ENCODE measurements at places on chromosomes 13 and 19.

DNA sequence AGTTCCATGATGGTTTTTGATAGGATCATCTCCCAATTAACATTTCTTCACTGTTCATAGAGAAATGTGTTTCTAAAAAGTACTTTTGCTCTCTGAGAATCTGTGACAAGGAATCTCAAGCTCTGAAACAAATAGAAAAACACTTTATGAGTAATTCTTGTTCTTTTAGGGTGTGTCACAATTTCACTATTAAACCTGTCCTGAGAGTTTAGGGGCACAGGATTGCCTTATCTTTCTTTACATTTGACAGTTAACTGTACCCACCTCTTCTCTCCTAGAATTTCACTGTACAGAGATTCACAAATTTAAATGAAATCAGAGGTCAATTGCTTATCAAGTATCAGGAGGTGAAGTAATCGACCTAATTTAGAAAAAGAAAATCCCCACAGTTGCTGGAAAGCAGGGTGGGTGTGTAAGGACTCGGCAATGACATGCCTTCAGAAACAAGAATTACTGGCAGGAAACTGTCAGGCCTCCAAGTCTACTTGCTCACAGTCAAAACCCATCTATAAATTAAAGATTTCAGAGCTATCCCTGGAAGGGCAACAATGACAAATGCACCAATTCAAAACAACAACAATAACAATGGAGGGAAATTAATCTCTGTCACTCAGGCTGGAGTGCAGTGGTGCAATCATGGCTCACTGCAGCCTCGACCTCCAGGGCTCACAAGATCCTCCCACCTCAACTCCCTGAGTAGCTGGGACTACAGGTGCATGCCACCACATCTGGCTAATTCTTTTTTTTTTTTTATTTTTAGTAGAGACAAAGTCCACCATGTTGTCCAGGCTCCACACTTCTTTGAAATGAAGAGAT lies 250.2 kb downstream of the ABCC4 start:
- no peak for DNase-seq

DNA sequence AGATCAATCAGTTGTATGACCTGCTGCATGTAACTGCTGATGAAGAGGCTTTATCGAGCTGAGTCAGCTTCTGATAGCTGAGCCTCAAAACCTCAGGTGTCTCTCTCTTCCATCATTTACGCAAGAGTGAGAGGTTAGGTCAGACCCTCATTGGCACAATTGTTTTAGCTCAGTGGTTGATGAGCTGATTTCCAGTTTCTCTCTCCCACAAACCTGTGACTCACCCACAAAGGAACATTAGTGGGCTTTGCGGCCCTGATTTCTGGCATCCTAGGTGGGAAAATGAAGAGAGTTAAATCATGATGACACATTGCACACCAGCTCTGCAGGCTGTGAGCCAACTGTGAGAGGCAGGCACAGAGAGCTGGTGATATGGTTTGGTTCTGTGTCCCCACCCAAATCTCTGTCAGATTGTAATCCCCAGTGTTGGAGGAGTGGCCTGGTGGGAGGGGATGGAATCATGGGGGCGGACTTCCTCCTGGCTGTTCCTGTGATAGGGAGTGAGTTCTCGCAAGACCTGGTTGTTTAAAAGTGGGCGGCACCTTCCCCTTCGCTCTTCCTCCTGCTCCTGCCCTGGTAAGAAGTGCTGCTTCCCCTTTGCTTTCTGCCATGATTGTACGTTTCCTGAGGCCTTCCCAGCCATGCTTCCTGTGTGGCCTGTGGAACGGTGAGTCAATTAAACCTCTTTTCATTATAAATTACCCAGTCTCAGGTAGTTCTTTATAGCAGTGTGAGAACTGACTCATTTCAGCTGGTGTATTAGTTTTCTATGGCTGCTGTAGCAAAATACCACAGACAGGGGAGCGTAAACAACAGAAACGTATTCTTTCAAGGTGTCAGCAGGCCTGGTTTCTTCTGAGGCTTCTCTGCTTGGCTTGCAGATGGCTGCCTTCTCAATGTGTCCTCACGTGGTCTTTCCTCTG lies 33.5 kb upstream of the TMTC4 start:
- no peak for DNase-seq

GRCh38 chr13:33710924-33711323 lies 107.0 kb upstream of the RFC3 start:
- DNase-seq, result no peak

- no peak for DNase-seq
These were observed 382.3 kb downstream of the DLEU7 start for GRCh38 chr13:50461189-50461588.

DNA sequence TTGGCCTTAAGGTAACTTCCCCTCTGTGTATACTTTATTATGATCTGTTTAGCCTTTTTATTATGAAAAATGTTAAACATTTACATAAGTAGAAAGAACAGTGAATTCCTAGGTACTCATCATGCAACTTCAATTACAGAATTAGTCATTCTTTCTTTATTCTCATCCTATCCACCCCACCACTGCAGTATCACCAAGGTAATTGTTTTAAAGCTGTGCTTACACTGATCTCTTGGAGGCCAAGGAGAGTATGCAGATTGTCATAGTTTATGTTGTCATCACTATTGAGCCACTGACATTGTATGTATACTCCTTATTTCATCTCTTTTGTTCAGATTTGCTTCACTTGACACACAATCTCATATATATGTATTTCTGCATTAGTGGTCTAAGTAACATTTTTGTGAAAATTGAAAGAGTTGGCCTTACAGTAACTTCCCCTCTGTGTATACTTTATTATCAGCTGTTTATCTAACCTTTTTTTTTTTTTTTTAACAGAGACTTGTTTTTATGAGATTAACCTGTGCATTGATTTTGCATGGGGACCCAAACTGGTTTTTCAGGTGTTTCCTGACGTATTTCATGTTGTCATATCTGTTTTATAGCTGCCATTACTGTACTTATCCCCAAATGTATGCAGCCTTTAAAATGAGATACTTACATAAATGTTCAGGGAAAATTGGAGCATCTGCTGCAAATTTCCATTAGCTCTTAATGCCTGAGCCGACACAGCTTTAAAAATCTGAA lies 4.5 kb downstream of the ZNF507 start:
- DNase-seq, result no peak

DNA sequence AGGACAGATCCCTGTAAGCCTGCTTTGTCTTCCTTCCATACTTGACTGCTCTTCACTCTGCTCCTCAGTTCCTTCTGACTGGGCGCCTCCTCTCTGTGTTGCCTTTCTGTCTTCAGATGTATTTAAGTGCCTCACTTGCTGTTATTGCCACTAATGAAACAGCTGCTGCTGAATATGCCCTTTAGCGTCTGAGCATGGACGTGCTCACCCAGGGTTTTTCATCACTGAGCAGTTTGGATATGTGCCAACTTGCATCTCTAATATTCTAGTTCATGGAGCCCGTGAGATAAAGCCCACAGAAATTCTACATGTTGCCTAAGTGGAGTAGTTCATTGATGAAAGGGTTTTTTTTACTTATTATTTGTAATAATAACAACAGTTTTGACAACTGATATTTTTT lies 198.2 kb downstream of the MYO16 start:
- DNase-seq, result no peak

- peak; percentile 63 for DNase-seq
These were observed 6.7 kb upstream of the ZNF761 start for GRCh38 chr19:53424968-53425597.

GRCh38 chr19:48702701-48703100 lies 6.9 kb downstream of the FUT2 start:
- DNase-seq, result no peak

- no peak for DNase-seq
These were observed 51.5 kb downstream of the BICRA start for GRCh38 chr19:47660435-47660832.

GRCh38 chr13:44237881-44238421 lies 135.7 kb upstream of the SERP2 start:
- peak; percentile 78 for DNase-seq

DNA sequence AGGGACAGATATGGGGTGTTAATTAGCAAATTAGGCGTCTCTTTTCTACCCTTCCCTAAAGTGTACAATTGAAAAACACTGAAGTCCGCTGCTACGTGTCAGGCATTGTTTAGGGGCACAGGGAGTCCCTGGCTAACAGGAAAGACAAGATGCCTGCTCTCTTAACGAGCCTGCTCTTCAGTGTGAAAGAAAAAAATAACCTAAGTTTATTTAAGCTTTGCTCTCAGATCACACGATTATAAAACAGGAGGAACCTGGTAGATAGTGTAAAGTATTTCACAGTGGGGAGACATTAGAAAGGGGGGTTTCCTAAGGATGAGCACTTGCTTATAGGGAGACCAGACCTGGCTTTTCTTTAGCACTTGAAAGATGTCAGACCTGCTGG lies 38.7 kb downstream of the IGFL2 start:
- no peak for DNase-seq

- DNase-seq, result no peak
These were observed 31.8 kb upstream of the SEMA6B start for GRCh38 chr19:4591320-4591719.

GRCh38 chr13:22017226-22017625 lies 346.4 kb downstream of the FGF9 start:
- DNase-seq, result no peak

GRCh38 chr19:50750010-50750409 lies 20.3 kb upstream of the GPR32 start:
- no peak for DNase-seq

- DNase-seq, result peak; percentile 13
These were observed 14.6 kb downstream of the PROSER1 start for GRCh38 chr13:39023316-39023715.

- no peak for DNase-seq
These were observed 15.0 kb upstream of the ZSCAN4 start for GRCh38 chr19:57653689-57654088.

- no peak for DNase-seq
These were observed 57.0 kb downstream of the ERCC5 start for GRCh38 chr13:102902789-102903347.

- DNase-seq, result peak; percentile 93
These were observed at the start of gene ACTN4 for GRCh38 chr19:38647368-38647965. ACTN4 (plus strand) TSS chr19:38647649; CDS start chr19:38647746, 97 bp downstream.

DNA sequence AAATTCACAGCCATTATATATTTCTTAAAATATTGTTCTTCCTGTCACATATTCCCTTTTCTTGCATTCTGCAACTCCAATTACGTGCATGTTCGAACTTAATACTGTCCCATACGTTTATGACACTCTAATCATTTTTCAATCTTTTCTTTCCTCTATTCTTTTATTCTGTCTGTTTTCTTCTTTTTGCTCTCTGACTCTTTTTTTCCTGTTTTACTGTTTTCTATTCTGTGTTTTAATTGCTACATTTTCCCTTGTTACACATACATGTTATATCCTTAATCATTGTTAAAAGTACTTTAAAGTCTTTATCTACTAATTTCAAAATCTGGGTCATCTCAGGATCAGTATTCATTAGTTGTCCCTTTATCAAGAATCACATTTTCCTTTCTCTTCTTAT lies 1149.1 kb upstream of the PCDH20 start:
- no peak for DNase-seq

DNA sequence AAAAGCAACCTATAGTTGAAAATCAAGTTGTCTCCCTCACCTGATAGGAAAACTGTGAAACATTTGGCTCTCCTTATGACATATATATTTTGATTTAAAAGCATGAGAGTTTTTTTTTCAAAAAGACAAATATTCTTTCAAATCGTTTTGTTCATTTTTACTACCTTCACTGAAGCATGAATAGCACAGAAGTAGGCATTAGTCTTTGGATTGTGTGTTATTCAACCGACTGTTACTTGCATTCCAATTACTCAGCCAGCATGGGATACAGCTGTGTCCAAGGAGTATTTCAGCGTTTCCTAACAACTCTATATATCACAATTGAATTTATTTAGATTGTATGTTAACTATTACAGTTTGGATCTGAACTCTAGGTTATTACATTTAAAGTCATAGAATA lies 135.2 kb downstream of the PCDH9 start:
- DNase-seq, result no peak

GRCh38 chr13:25281935-25282332 lies 5.4 kb downstream of the MTMR6 start:
- DNase-seq, result no peak

- peak; percentile 47 for DNase-seq
These were observed 412.8 kb downstream of the ZNF536 start for GRCh38 chr19:30784850-30785457.

GRCh38 chr13:46561691-46562090 lies 8.7 kb downstream of the LRCH1 start:
- no peak for DNase-seq

DNA sequence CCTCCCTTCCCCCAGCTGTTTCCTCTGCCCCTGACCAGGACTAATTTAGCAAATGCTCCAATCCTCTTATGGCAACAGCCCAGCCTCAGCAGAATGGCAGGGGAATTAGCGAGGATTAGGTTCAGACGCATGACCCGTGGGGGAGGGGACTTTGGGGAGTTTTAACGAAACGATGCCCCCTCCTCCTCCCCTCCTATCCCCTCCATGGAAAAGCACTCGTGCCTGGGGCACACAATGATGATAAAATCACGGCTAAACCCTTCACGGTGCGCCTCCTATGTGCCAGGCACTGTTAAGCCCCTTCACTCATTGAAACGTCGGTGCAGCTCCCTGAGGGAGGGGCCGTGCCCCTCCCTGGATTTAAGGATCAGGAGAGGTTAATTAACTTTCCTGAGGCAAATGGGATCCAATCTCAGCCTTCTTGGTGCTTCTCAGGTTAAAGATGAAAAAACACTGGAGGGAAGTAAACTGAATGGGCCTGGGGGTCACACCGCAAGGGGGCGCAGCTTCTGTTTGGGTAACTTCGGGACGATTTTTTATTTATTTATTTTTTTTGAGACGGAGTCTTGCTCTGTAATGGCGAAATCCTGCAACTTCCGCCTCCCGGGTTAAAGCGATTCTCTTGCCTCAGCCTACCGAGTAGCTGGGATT lies 10.1 kb upstream of the TPRX2 start:
- DNase-seq, result peak; percentile 4

DNA sequence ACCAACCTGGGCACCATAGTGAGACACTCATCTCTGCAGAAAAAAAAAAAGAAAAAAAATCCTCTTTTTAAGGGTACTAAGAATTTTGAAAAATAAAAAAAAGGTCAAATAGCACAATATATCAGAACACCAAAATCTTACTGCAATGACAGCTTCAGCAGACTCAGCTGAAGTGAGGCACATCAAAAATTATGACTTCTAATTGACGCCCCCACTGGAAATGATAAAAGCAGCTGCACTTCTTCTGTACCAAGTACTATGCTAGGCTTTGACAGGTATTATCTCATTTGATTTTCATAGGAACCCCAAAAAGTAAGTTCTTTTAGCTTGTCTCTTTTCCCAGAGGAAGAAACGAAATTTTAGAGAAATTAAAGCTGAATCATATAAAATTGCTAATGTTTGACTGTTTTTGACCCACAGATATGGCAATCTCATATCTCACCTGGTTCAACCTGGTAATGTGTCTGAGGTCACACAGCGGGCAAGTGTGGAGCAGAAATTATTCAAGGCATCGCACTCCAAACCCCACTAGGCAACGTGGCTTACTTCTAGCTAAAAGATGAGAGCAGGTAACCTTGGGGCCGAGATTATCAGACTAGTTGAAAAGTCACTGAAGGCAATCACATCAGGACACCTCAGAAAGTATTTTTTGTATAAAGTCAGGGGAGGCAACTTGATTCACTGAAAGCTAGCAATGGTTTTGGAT lies 78.1 kb downstream of the TNFSF11 start:
- DNase-seq, result no peak
